ENCODE measurements at places on chromosomes 11 and 22.

DNA sequence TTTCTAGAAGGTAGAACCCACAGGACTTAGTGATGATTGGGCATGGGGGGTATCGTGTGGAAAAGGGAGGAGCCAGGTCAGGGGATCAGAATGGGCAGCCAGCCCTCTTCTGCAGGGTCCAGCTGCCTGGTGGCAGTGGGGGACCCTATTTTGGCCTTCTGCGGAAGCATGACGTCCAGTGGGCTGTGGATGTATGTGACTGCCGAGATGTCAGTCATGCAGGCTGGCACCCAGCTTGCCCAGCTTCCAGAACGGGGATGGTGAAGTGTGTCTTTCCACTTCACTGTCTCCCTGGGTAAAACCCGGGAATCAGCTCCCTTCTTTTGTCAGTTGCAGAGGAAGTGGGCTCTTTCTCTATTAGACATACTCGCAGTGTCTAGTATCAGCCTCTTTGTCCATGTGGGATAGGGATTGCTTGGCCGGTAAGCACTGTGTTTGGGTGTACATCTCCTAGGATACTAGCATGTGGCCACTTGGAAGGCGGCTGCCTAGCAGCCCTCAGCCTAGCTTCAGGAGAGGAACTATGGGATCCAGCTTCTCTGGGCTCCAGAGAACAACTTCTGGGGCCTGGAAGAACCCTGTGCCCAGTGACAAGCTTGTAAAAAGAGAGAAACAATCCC, 51.4 kb downstream of the GRIK4 start:
- DNase-seq: no peak

DNA sequence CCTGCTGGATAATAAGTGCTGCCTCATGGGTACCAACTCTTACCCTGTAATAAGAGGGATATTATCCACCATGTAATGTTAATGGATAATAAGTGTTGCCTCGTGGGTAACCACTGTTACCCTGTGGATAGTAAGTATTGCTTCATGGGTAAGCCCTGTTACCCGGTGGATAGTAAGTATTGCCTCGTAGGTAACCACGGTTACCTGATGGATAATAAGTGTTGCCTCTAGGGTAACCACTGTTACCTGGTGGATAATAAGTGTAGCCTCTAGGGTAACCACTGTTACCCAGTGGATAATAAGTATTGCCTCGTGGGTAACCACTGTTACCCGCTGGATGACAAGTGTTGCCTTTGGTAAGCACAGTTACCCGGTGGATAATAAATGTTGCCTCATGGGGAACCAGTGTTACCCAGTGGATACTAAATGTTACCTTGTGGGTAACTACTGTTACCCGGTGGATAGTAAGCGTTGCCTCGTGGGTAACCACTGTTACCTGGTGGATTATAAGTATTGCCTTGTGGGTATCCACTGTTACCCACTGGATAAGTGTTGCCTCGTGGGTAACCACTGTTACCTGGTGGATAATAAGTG, 18.6 kb upstream of the NXPE4 start:
- DNase-seq: no peak

DNA sequence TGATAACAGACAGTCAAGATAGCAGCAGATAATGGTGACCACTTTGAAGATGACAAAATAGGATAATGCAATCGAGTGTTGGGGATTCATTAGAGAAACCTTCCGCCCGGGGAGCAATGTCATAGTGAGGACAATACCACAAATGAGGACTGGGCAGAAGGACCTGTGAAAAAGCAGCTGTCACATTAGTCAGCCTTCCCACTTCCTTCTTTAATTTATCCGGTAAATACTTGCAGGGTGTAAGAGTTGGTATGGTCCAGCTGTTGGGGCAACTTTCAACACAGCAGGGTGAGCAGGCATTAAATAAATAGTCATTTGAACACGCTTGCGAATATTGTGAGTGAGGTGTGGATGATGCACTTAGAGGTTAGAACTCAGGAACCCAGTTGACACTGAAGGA, 132.5 kb upstream of the KIRREL3 start:
- no peak for DNase-seq

- DNase-seq: peak; percentile 66
Measured at GRCh38 chr11:70547821-70548670, 149.7 kb downstream of the CTTN start.

GRCh38 chr11:45001466-45002165, 50.9 kb upstream of the TP53I11 start:
- no peak for DNase-seq

GRCh38 chr22:40258501-40258915, 80.8 kb downstream of the TNRC6B start:
- DNase-seq: no peak

GRCh38 chr11:110490886-110491285, 61.1 kb downstream of the FDX1 start:
- DNase-seq: no peak

DNA sequence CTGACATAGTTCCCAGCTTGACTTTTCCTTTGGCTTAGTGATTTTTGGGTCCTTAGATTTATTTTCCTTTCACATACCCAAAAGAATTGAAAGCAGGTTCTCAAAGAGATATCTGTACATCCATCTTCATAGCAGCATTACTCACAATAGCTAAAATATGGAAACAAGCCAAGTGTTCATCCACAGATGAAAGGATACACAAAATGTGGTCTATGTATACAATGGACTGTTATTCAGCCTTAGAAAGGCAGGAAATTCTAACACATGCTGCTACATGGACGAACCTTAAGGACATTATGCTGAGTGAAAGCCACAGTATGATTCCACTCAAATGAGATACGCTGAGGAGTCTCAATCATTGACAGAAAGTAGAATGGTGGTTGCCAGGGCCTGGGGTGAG, 171.8 kb downstream of the IGLL1 start:
- no peak for DNase-seq

DNA sequence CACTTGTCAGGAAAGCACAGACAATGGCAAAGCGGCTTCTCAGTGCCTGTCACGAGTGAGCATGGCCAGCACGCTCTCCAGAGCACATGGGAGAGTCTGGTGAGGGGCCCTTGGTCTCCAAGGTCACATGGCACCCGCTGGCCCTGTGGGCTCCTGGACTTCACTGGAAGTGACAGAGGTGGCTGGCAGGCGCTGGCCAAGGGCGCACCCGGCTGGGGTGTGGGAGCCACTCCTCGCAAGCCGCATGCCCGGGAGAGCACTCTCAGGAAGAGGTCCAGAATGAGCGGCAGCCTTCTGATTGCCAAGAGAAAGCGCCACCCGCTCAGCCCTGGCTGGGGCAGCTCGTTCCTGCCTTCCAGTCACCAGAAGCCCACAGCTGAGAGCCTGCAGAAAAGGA, 17.1 kb upstream of the MOB2 start:
- DNase-seq: peak; percentile 70

- no peak for DNase-seq
Measured at GRCh38 chr22:43053176-43053575, 36.0 kb downstream of the TTLL1 start.

DNA sequence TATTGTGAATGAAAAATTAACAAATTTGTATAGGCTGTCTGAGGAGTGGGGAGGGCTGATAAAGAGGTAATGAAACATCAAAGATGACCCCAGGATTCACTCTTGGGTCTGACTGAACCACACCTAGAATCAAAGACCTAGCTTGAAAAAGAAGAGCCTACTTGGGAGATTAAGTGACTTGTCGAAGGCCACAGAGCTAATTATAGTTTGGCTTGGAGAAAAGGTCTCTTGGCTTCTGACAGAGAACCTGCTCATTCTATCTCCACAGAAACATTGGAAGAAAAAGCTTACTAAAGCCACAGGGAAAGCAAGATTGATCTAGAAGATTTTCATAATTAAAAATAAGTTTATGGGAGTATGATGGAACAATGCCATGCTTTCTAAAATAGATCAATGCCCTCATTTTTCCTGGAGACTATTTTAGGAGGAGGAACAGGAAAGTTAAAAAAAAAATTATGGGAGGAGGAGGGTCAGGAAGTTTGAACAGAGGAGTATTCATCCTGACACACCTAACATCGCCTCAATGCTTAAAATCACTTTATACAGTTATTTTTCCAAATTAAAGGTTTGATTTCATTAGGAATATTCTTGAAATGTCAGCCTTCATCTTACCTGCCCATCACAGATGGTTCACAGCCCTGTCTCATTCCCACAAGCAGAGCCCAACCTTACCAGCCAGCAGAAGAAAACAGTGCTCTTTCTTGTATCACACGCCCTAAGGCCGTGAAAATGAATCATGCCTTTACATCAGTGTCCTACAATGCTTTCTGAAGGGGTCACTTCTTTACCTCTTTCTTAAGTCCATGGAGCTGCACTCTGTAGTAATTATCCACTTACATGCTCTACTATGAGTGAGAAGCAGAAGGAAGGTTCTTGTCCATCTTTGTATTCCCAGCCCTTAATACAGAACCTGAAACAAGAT, 231.1 kb upstream of the MPPED2 start:
- DNase-seq: no peak

- no peak for DNase-seq
Measured at GRCh38 chr11:81070948-81071347, 1630.1 kb upstream of the TENM4 start.

- DNase-seq: no peak
Measured at GRCh38 chr11:2557381-2557780, 112.6 kb downstream of the KCNQ1 start.

DNA sequence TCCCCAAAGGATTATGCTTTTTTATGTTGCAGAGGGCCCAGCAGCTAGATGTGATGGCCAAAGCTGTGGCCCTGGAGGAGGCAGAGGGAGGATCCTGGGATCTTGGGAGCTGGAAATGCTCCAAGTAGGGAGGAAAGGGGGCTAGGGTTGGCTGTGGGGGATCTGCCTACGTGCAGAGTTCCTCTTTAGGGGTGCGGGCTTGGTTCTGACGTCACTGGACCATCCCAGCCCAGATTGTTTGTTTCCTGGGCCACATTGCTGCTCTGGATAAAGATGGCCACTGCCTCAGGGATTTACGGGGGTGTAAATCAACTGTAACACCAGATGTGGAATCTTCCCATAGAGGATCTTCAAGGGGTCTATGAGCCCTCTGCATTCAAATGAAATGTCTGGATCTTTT, 110.3 kb upstream of the SYT13 start:
- DNase-seq: no peak

- DNase-seq: no peak
Measured at GRCh38 chr11:72702577-72703241, 28.5 kb upstream of the PDE2A start.

GRCh38 chr11:47783087-47783610, 16.0 kb upstream of the FNBP4 start:
- no peak for DNase-seq

GRCh38 chr11:127268521-127268920, 268.0 kb upstream of the KIRREL3 start:
- no peak for DNase-seq

- DNase-seq: no peak
Measured at GRCh38 chr22:32080904-32081303, 37.8 kb downstream of the SLC5A1 start.

GRCh38 chr11:111524056-111524455, 9.5 kb downstream of the HOATZ start:
- no peak for DNase-seq
